ENCODE measurements at places on chromosomes 2 and 18.

GRCh38 chr2:173652767-173653431 is 298.2 kb downstream of the CDCA7 start:
- H3K4me1 ChIP-seq: peaks cover 39% of the 10 kb centered on the region
- peak overlapping the region; percentile 33 for H3K4me3 ChIP-seq
- DNase-seq: peak; percentile 98
- H3K27me3 ChIP-seq: no peaks in the 10 kb centered on the region
- H3K27ac ChIP-seq: peak overlapping the region; percentile 80

DNA sequence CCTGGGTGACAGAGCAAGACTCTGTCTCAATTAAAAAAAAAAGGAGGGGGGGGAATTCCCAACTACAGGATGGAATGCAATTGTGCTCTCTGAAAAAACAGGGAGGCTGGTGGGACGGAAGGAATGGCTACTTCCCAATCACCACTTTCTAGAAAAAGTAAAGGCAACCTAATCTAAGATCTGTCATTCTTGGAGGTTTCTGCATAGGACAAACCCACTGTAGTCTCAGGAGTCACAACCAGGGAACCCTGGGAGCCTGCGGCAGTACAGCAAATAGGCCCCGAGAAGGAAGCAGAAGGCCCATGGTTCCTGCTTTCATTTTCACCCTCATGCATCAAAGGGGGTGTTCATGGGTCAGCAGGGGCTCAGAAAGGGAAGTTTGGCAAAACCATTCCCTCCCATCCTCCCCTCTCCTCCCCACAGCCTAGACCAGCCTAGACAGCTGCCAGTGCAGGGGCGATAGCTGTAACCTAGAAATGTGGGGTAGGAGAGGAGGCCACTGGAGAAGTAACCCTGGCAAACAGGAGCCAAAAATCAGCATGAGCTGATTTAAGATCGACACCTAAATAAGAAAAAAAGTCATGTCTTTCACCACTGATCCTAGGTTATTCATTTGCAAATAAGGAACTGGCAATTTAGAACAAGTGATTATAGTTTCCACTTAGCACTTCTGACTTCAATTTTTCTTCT is 48.0 kb downstream of the TRABD2A start:
- no peaks in the 10 kb centered on the region for H3K4me1 ChIP-seq
- peaks cover 11% of the 10 kb centered on the region for H3K36me3 ChIP-seq
- H3K4me3 ChIP-seq: no peak overlapping the region
- no peak for DNase-seq

DNA sequence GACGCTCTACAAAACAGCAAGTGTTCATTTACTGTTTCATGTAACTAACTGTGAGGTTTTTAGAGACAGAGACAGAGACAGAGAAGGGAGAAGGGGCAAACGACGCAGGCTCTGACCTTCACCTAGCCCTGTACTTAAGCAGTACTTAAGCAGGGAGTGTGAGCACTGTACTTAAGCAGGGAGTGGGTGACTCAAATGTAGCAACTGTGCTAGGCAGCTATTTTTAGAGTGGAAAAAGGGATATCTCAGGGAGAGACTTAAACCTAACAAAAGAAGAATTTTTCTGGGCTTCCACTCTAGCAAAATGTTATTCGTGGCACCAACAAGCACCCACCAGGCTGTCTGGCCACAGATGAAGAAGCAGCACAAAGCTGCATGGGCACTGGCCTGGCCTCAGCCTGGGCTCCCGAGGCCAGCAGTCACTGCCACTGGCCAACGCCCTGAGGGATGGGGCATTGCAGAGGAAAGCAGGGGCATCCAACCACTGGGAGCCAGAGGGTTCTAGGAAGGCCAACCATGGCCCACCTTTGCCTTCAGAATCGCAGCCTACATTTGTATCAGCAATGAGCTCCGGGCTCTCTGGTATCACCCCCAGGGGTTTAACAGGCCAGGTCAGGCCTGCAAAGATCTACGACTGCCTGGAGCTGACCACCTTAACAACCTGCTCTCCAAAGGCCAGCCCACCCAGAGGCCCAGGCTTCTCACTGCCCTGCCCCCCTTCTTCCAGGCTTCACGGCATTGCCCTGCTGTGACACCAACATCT is 154.3 kb downstream of the TTC32 start:
- no peak overlapping the region for H3K4me3 ChIP-seq
- H3K36me3 ChIP-seq: no peaks in the 10 kb centered on the region
- H3K27ac ChIP-seq: no peak overlapping the region
- H3K4me1 ChIP-seq: no peaks in the 10 kb centered on the region
- H3K27me3 ChIP-seq: peaks cover 11% of the 10 kb centered on the region
- no peak for DNase-seq

- no peak overlapping the region for H3K4me3 ChIP-seq
- no peak overlapping the region for H3K27ac ChIP-seq
- no peak for DNase-seq
- peaks cover 14% of the 10 kb centered on the region for H3K4me1 ChIP-seq
These were observed 24.5 kb upstream of the SPRED2 start for GRCh38 chr2:65456886-65457285.

GRCh38 chr2:203025592-203025991 is 10.9 kb downstream of the NBEAL1 start:
- H3K27me3 ChIP-seq: no peaks in the 10 kb centered on the region
- H3K36me3 ChIP-seq: no peaks in the 10 kb centered on the region
- H3K4me3 ChIP-seq: no peak overlapping the region
- H3K4me1 ChIP-seq: peaks cover 10% of the 10 kb centered on the region
- DNase-seq: no peak
- H3K27ac ChIP-seq: no peak overlapping the region

GRCh38 chr2:215413974-215414373 is 21.9 kb downstream of the FN1 start:
- no peak overlapping the region for H3K4me3 ChIP-seq
- peaks cover 19% of the 10 kb centered on the region for H3K4me1 ChIP-seq
- no peaks in the 10 kb centered on the region for H3K27me3 ChIP-seq
- peak overlapping the region; percentile 46 for H3K27ac ChIP-seq
- DNase-seq: no peak

DNA sequence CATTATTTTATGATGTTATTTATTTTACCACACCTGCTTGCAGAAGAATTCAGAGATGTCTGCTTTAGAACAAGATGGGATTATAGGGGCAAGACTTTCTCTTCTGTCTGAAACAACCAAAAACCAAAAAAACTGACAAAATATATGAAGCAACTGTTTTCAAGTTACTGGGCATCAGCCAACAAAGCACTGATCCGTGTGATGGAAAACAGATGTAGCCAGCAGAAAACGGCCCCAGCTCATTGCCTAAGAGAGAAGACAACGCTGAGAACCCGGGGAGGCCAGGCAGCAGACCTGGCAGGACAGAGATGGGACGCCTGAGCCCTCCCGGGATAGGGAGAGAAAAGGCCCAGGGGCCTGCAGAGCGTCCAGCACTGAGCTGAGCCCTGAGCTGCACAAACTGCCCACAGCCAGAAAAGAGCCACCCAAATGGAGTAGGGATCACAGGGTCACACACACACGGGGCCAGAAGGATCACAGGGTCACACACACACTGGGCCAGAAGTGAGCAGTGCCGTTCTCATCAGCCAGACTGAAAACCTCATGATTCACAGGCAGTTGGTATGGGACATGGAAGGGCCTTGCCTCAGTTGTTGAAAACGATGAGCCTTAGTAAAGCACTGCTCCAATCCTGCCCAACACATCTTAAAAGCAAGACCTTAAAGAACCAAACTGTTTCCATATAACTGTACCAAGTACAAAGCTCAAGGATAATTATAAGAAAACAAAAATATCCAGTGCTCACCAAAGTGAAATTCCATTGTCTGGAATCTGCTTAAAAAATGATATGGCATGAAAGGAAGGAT is 12.1 kb downstream of the PXDN start:
- H3K4me3 ChIP-seq: peak overlapping the region; percentile 48
- DNase-seq: peak; percentile 57
- peaks cover 9% of the 10 kb centered on the region for H3K36me3 ChIP-seq
- H3K27ac ChIP-seq: peak overlapping the region; percentile 99
- peaks cover 38% of the 10 kb centered on the region for H3K4me1 ChIP-seq

GRCh38 chr18:45250479-45250878 is 364.8 kb upstream of the SLC14A2 start:
- H3K4me1 ChIP-seq: peaks cover 8% of the 10 kb centered on the region
- no peak for DNase-seq
- H3K27me3 ChIP-seq: no peaks in the 10 kb centered on the region
- no peak overlapping the region for H3K27ac ChIP-seq
- no peaks in the 10 kb centered on the region for H3K36me3 ChIP-seq
- no peak overlapping the region for H3K4me3 ChIP-seq

DNA sequence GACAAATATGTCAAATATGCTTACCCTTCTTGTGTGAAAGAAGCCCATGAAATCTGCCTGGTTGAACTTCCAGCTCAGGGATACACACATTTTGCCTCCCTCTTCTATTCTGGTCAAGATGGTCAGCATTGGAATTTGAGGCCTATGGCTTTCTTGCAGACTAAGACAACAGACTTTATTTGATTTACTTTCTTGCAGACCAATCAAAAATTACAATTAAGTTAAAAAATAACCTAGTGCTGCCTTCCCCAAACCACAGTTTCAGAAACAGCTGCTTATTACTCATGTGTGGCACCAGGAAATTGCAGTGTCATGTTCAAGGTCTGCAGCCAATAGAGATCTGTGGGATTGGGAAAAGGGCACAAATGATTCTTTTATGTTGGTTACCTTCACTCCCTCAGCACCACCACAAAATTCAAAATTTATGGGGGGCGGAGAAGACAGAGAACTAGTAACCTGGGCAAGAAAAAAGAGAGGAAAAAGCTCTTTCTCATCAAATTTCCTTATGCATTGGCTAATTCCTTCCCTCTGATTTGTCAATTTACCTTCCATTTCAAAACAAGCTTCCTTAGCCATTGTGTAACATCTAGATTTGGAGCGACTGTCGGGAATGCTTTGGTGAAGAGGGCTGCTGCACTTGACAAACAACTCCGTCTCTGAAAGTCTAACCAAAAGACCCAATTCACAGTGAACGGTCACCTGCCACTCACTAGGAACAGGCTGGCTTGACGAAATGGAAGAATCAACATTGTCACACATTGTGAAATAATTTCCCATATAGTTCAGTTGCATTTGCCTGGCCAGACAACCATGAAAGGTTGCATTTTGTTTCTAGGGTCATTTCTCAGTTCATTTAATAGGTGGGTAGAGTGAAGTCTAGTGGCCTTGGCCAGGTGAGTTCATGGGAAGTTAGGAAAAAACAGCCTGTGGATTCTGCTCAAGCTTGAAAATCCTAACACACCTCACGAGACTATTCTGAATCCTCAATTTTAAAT is 100.4 kb upstream of the FZD5 start:
- peaks cover 8% of the 10 kb centered on the region for H3K4me1 ChIP-seq
- H3K27me3 ChIP-seq: no peaks in the 10 kb centered on the region
- no peak overlapping the region for H3K4me3 ChIP-seq
- no peaks in the 10 kb centered on the region for H3K36me3 ChIP-seq
- H3K27ac ChIP-seq: no peak overlapping the region

DNA sequence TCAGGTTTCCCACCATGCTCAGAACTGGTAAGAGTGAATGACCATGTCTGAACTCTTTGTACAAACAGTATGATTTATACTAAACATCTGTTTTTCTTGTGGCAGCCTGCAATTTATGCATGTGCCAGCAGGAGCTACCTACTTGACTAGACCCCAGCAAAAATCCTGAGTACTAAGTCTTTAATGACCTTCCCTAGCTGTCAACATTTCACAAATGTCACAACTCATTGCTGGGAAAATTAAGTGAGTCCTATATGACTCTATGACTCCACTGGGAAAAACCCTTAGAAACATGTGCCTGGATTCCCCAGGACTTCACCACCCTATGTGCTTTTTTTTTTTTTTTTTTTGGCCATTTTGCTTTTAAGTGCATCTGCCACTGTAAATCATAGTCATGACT is 1225.8 kb downstream of the SUCLG1 start:
- no peak for DNase-seq
- H3K27ac ChIP-seq: no peak overlapping the region
- no peaks in the 10 kb centered on the region for H3K4me1 ChIP-seq

All from MCF 10A (cell line).